Immature natural killer cell (primary cell): ENCODE measurements at places on chromosomes 3 and 15. TPM values are rescaled to one million over a fixed set of nuclear protein-coding genes. Genes with fewer than 3 reads are reported as not detected.

- peaks cover 17% of the 10 kb centered on the region for H3K36me3 ChIP-seq
- peaks cover 54% of the 10 kb centered on the region for H3K4me1 ChIP-seq
- peak overlapping the region; percentile 93 for H3K27ac ChIP-seq
- peak overlapping the region; percentile 98 for H3K4me3 ChIP-seq
Measured at GRCh38 chr3:105867712-105868430, 941 bp downstream of the CBLB start.

GRCh38 chr3:188208516-188208981 lies 54.6 kb downstream of the LPP start:
- no peak overlapping the region for H3K4me3 ChIP-seq
- peaks cover 16% of the 10 kb centered on the region for H3K36me3 ChIP-seq
- no peaks in the 10 kb centered on the region for H3K27me3 ChIP-seq
- H3K27ac ChIP-seq: no peak overlapping the region

- H3K27me3 ChIP-seq: peaks cover 4% of the 10 kb centered on the region
- DNase-seq: peak; percentile 72
- peak overlapping the region; percentile 85 for H3K4me3 ChIP-seq
Measured at GRCh38 chr3:13480340-13481318, 523 bp downstream of the HDAC11 start.

- no peak overlapping the region for H3K4me3 ChIP-seq
- H3K27me3 ChIP-seq: no peaks in the 10 kb centered on the region
- H3K27ac ChIP-seq: no peak overlapping the region
- no peaks in the 10 kb centered on the region for H3K36me3 ChIP-seq
- peaks cover 10% of the 10 kb centered on the region for H3K4me1 ChIP-seq
Measured at GRCh38 chr3:120418866-120419490, 31.8 kb downstream of the FSTL1 start.

Gene ITIH1
- not detected for polyA plus RNA-seq

Gene CSTA
- 4.1 TPM for polyA plus RNA-seq

Gene RLBP1
- not detected for polyA plus RNA-seq
